RPMI7951 (cell line): ENCODE measurements at places on chromosomes 7 and 10. TPM values are rescaled to one million over a fixed set of nuclear protein-coding genes. Genes with fewer than 3 reads are reported as not detected.

DNA sequence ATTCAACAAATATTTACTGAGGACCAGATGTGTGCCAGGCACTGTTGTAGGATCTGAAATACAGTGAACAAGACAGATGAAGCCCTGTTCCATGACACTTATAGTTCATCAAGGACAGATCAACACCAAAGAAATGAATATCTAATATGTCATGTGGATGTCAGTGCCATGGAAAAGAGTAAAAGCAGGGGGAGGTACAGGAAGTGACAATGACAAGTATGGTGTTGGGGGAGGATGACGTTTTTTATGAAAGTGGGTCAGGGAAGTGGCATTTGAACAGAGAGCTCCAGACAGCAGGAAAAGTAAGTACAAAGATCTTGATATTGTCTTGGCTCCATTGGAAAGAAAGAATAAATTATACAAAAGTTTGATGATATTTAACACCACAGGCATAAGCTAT is 7.0 kb upstream of the SFMBT2 start:
- DNase-seq: no peak

- DNase-seq: no peak
Observed at GRCh38 chr10:132542086-132542775, 4.6 kb downstream of the INPP5A start.

DNA sequence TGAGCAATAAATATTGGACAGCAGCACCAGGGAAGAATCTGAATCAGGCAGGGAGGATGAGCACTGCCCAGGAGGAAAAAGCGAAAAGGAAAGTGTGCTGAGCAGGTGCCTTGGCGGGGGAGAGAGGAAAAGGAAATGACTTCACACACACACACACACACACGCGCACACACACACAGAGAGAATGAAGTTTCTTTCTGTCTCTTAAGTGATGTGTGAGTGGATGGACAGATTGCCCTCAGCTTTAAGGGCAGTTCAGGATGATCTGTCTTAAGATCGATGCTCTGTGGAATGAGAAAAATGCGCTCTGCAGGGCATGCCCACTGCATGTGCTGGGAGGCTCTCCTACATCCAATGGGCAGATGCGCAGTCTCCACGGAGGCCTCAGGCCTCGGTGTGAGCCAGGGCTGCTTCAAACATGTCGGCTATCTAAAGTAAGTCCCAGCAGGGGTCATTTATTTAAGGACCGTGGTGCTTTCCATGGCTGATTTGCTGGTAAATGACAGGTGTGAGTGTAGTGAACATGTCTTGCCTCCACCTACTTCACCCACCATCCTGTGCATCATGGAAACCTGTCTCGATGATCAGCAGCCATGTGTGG is 2.5 kb upstream of the ACBD5 start:
- peak; percentile 78 for DNase-seq

- no peak for DNase-seq
Observed at GRCh38 chr10:101986624-101986971, 69.4 kb downstream of the ARMH3 start.

DNA sequence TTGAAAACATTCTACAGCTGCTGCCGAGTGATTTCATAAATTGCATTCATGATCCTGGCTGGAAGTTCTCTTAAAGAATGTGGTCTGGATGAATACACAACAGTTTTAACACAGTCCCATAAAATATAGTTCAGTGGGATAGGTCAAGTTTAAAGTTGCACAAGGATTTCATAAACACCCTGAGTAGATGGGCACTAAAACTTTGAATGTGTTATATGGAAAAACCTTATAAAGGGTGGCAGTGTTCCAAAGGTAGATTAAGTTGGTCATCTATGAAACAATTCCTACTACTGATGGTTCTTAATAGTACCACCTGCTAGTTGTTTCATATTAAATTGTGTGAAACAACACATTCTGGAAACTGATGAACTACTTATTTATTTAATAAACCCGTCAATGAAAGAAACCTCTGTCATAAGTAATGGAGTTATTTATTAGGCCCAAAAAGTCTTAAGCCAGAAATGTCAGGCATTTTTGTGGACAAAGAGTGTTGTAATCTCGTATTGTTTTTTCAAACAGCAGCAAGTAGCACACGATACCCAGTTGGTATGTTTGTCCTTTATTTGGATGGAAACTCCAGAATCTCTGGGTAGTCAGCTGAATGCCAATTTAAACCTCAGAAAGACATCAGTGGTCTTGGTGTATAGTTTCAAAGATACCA is 14.3 kb upstream of the RPA3 start:
- DNase-seq: peak; percentile 21

DNA sequence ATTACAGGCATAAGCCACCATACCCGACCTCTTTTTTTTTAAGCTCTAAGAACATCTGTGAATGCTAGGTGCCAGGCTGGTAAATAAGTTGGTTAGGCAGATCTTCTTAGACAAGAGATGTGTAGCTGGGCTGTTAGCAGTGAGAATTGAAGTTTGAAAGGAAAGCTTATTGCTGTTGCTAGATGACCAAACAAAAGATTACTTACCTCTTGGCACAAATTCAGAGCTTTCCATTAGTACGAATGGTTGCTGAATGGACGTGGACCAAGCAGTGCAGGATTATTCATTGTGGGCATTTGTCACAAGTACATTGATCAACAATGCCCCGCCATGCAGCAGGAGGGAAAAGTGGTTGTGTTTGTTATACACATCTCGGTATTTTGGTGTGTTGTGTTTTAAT is 131.2 kb downstream of the GFRA1 start:
- DNase-seq: no peak

DNA sequence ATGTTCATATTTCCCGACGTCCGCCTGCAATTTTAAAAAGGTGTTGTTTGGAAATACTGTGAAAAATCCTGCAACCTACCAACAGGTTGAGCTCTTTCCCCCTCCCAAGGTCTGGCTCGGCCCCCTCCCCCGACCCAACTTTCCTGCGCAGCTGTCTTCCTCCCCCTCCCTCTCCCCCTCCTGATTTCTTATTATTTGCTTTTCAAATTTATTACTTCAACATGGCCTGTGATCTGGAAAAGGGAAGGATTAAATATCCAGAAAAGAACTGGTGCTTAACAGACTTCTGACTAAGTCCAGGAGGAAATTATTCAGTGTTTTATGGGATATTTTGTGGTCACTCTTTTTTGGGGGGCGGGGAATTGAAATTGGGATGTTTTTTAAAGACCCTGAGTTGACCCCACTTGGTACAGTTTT is 2.4 kb downstream of the ARID5B start:
- peak; percentile 11 for DNase-seq

DNA sequence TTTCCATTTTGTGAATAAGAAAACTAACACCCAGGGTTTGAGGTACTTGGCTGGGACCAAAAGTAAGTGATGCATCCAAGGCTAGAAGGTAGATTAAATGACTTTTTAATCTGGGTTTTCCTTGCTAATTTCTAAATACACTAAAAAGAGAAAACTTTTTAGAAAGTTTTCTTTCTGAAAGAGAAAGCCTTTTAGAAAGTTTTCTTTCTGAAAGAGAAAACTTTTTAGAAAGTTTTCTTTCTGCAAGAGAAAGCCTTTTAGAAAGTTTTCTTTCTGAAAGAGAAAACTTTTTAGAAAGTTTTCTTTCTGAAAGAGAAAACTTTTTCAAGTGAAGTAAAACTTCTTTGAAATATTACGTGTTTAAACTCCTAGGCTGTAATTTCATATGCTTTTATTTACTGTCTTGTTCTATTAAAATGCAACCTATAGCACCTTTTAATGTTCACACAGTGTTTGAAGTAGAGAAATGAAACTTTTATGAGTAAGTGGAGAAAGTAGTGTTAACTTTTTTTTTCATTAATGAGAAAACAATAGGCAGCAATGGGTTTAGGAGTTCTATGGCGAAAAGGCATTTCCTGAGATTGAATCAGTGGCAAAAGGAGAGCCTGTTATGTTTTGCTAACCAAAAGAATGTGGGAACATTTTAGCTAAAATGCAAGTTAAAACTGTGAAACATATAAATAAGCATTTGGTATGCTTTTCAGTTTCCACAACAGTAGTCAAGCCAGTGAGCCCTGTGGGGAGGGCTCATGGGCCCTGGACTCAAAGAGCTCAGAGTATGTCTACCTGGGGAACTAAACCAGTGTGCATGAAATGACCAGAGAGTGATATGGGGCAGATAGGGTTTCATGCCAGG is 103.7 kb downstream of the RBM20 start:
- DNase-seq: no peak

DNA sequence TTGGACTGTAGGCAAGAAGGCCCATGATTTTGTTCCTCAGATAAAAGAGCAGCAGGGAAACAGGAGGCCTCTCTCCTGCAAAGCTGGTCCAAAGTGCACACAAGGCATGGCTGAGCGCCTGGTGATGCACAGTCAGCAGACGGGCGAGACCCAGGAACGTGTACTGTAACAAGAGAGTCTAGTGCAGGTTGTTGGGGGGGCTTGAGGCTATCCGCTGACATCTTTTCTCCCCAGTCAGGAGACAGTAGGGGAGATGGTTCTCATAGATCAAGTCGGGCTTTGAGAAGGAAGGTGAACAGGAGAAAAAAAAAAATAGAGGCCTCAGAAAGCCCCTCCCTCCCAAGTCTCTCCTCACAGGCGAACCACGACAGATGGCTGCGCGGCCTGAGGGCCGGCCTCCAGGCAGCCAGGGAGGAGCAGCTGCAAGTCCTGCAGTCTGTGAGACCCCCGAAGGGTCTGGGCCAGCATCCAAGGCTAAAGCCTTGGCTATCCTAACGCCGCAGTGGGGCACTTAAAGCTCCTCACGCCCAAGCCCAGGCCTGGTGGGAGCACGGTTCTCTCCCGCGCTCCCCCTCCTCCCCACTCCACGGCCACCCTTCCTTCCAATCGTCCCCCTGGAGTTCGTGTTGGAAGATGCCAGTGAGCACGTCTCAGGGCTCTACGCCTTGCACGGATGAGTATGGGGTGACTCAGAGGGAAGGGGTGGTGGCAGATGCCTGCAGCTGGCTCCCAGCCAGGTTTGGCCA is 68.3 kb downstream of the PRKAG2 start:
- peak; percentile 76 for DNase-seq

- peak; percentile 49 for DNase-seq
Observed at GRCh38 chr7:119545118-119545517, 727.9 kb upstream of the KCND2 start.

DNA sequence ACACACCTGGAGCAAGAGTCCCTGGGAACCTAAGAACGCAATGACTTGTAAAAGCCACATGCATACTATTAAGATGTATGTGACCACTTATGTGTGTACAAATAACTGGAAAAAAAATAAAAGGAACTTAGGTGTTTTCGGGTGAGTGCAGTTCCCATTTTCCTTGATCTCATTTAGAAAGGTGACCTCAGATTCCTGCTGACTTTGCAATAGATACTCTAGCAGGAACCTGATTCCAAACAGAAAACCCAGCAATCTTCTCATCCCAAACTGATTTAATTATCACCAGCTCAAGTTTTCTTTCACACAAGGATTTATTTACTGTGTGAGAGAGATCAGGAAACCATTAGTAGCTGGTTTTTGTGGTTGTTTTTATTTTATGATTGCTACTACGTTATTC is 56.5 kb upstream of the LRGUK start:
- no peak for DNase-seq

DNA sequence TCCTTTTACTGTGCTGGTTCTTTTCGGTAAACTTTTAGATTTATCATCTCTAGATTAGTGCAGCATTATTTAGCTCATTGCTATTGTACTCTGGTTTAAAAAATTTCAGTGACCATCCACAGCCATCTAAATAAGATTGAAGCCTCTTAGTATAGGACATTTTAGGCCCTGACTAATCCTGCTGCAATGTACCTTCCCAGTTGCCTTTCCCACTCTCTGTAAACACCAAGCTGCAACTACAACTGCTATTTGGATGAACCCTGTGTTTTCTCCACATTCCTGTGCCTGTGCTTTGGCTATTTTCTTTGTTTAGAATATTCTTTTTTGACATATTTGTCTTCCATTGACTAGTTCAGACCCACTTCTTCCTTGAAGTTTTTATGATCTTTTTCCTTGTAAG is 314.6 kb downstream of the AUTS2 start:
- DNase-seq: no peak

GRCh38 chr10:131198843-131199242 is 112.7 kb downstream of the TCERG1L start:
- DNase-seq: no peak

- DNase-seq: no peak
Observed at GRCh38 chr10:49173853-49174252, 14.3 kb downstream of the TMEM273 start.

DNA sequence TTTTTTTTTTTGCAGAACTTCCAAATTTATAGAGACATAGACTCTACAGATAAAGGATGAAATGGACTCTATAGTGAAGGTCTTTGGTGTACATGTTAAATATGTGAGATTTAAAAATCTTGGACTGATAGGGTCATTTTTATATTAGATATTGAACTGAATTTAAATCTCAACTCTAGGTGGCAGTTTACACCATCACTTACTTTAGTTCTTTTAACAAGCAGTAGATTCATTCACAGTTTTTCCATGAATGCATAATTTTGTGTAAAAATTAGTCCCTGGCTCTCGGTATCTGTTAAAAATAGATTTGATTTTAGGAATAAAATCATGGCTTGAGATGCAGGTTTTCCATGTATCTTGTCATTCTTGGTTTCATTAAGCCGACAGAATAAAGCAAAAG is 31.1 kb upstream of the SNX13 start:
- DNase-seq: peak; percentile 14

- DNase-seq: no peak
Observed at GRCh38 chr10:91782539-91782938, 15.7 kb upstream of the TNKS2 start.

- DNase-seq: peak; percentile 70
Observed at GRCh38 chr10:62580396-62580795, 206.2 kb downstream of the ZNF365 start.

Gene COL17A1
- 2.0 and 2.6 TPM in 2 replicates for total RNA-seq

Gene TMEM140
- 7.1 and 7.6 TPM in 2 replicates for total RNA-seq

Gene SPDYE5
- not detected in 2 replicates for total RNA-seq

Gene BET1
- total RNA-seq: 60.7 and 61.6 TPM in 2 replicates

Gene HOXA10
- 12.9 and 18.7 TPM in 2 replicates for total RNA-seq

Gene ACTR3C
- 9.7 and 18.1 TPM in 2 replicates for total RNA-seq

Gene FRAT1
- total RNA-seq: 0.60 and 1.7 TPM in 2 replicates

Gene GET4
- 22.4 and 24.6 TPM in 2 replicates for total RNA-seq

Gene POLR1F
- 29.5 and 38.8 TPM in 2 replicates for total RNA-seq

Gene SLC18A3
- total RNA-seq: not detected in 2 replicates

Gene NANOS1
- 1.1 and 1.6 TPM in 2 replicates for total RNA-seq

Gene AHR
- 96.6 and 113 TPM in 2 replicates for total RNA-seq

Gene FRA10AC1
- total RNA-seq: 3.5 and 4.9 TPM in 2 replicates

Gene TRA2A
- 25.1 and 28.3 TPM in 2 replicates for total RNA-seq
